Mucosa of descending colon (tissue), 3 donors: ENCODE measurements at places on chromosomes 5 and 9.

DNA sequence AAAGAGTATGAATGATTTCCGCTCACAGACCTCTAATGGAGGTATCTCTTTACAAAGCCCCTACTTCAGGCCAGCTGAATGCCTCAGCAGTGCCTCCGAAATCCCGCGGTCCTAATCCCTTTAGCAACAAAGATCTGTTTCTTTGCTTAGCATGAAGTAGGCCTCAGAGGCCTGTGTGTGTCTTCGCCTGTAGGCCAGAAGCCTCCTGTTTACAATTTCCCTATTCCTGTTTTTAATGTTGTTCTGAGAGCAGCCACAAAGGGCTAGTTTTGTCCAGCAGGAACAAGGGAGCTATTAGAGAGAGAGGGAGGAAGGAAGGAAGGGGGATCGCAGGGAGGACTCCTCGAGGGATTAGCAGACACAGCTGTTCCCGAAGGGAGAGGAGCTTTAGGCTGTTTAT, 166.4 kb upstream of the SPRY4 start:
- no peak for DNase-seq

DNA sequence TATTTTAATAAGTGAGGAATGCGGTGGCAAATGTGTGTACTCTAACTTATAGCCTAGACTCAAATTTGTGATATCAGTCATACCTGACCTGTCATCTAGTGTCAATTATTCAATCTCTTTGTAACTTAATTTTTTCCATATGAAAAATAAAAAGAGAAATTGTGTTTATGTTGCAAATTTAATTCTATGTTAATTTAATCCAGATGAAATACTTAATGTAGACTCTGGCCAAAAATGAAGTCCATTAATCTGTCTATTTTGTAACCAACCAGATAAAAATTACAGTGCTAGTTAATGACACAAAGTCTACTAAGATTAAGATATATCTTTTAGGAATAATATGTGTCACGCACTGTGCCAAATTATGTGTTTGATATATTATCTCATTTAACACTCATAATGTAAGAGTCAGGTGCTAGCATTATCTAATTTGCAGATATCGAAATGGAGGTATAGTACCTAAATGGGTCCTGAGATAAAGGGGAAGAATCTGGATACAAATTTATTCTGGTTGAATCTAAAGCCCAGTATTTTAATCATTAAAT, 712.1 kb downstream of the KCTD16 start:
- no peak for DNase-seq

GRCh38 chr5:139565411-139566305, 4.5 kb downstream of the UBE2D2 start:
- no peak for DNase-seq

DNA sequence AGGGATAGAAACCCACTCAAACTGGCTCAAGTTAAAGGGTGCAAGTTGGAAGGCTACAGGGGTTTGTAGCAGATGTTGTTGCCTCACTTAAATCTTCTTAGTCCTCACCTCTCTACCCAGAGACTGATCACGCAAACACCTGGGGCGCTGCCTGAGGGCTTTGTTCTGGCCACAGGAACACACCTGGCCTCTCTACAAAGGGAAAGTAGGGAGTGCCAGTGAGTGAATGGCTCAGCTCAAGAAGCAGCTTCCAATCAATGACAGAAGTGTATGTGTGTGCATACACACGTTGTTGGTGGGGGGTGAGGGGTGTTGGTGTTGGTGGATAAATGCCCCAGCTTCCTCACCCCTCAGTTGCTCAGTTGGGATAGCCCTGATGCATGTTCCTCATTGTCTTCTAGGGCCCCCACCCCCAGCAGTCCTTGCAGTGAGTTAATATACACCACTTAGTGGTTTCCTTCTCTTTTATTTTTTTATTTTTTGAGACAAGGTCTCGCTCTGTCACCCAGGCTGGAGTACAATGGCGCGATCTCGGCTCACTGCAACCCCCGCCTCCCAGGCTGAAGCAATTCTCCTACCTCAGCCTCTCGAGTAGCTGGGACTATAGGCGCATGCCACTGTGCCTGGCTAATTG, 30.6 kb upstream of the CTNNA1 start:
- peak; percentile 6 for DNase-seq

DNA sequence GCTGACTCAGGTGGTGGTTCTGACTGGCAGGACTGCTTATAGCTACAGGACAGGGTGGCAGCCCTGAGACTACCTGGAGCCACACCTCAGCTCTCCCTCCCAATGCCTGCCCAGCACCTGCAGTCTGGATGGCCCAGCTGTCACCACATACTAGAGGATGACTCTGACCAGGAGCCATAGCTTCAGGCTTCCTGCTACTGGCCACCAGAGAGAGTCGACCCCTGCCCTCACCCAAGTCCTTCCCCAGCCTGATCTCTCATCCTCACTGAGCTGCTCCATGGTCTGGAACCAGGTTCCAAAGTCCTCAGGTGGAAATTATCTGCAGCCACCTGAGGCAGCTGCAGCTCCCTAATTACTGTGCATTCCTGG, 25.6 kb upstream of the TDRD7 start:
- peak; percentile 55 for DNase-seq

GRCh38 chr9:70143394-70144130, 99.9 kb downstream of the MAMDC2 start:
- no peak for DNase-seq

DNA sequence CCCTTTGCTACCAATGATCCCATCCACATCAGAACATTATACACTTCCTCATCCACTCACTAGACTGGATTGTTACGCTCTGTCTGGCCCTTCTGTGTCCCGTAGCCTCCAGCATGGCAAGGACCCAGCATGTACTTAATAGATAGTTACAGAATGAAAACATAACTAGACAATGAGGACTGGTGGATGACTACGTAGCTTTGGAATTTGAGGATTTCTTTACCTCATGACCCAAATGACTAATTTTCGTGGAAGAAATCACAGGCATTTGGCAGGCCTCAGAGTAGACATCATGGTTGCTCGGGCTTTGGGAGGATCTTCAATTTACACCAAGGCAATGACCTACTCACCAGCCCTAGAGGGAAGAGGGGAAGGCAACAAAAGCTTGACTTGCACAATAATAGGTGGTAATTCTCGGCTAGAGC, 299.8 kb downstream of the TLE1 start:
- peak; percentile 17 for DNase-seq

DNA sequence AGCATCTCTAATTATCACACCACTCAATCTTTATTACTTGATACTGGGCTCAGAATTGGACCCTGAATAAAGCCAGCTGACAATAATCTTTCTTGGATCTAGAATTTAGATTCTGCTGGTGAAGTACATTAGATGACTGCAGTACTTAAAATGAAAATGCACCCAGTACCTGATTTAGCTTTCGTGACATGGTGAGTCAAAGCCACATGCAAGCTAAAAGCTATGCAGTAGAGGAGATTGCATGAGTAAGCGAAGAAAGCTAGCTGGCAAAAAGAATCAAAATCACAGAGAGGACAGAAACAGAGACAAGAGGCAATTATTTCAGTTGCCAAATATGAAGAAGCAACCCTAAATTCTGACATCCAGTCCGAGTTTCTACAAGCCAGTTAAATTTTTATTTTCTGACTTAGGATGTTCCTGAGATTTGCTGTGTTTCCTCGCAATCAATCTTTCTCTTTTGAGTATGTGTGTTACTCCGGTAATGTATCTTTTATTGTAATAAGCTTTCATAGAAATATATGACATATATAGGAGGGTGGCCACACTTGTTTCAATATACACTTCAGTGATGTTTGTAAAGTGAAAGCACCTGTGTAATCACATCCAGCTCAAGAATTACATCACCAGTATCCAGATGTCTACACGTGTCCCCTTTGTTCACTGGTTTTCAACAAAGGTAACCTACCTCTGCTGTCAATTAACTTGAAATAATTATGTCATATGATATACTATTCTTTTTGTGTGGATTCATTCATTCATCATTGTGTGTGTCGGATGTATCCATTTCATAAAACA, 101.7 kb downstream of the CDH18 start:
- no peak for DNase-seq

- peak; percentile 81 for DNase-seq
These were observed 1.5 kb downstream of the NEK6 start for GRCh38 chr9:124259158-124259808.

- no peak for DNase-seq
These were observed 12.3 kb downstream of the RNU6ATAC start for GRCh38 chr9:134152022-134152448.

DNA sequence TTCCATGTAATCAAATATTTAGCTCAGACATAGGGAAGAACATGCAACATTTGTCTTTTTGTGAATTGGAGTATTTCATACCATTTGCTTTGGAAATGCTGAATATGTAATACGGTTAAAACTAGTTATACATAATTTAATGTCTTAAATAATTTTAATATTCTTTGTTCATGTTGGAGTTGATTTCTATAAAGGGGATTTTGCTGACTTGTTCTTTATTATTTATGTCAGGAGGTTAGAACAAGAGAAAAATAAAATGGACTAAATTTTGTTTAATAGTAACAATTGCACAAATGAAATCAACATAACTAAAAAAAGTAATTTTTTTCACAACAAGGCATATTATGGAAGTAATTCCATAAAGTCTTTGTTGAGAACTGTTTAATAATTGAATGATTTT, 170.0 kb upstream of the CDH18 start:
- no peak for DNase-seq

GRCh38 chr9:29348999-29349398, 1775.7 kb upstream of the C9orf72 start:
- DNase-seq, result no peak

GRCh38 chr9:115195912-115196311, 78.0 kb upstream of the TNC start:
- no peak for DNase-seq

- no peak for DNase-seq
These were observed 1625.5 kb upstream of the CDH6 start for GRCh38 chr5:29568028-29568427.

DNA sequence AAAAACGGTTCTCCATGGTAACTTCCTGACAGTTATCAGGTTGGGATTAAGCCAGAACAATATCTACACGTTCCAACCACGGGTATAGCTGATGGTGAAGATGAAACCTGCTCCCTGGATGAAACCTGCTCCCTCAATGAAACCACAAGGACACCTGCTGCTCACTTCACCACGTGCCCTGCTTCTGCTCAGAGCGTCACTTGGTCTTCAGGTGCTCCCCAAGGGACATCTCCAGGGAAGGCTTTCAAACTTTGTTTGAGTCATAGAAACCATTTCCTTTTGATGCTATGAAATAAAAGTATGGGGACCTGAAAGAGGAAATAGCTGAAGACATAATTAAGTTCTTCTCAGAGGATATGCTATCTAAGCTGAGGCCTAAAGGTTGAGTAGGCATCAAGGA, 242.4 kb downstream of the MED10 start:
- DNase-seq, result no peak

DNA sequence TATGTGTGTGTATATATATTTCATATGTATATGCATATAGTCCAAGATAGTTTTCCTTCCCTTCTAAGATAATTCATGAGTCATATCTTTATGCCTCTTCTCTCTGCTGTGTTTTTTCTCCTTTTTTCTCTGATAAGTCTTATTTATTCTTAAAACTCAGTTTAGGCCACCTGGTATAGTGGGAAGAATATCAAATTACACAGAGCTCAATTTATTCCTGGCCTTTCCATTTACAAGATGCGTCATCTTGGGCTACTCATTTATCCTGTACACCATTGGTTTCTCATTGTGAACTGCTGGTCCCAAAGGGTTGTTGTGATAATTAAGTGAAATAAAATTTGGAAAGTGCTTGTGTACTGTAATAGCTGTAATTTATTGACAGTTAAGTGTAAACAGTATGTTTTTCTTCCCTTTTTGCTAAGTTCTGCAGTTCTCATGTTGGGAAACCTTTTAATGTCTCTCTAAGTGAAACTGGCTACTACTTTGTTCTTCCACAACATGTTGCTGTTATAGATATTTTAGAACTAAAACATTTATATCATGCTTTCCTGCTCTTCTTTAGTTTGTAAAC, 19.4 kb downstream of the CCDC171 start:
- DNase-seq, result no peak

DNA sequence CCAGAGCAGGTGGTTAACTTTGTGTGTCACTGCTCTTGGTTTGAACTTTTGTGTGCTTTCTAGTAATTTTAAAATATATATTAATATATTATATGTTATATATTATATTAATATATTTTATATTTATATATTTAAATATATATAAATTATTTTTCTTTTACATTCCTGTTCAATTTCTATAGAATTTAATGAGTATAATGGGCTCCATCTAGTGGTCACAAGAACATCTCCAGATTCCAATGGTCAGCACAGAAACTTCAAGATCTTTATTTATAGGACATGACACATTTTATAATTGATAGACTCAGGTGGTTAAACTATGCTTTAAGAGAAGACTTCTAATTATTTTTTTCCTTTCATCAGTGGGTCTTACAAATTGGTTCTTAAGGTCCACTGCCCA, 39.1 kb downstream of the COL23A1 start:
- no peak for DNase-seq

DNA sequence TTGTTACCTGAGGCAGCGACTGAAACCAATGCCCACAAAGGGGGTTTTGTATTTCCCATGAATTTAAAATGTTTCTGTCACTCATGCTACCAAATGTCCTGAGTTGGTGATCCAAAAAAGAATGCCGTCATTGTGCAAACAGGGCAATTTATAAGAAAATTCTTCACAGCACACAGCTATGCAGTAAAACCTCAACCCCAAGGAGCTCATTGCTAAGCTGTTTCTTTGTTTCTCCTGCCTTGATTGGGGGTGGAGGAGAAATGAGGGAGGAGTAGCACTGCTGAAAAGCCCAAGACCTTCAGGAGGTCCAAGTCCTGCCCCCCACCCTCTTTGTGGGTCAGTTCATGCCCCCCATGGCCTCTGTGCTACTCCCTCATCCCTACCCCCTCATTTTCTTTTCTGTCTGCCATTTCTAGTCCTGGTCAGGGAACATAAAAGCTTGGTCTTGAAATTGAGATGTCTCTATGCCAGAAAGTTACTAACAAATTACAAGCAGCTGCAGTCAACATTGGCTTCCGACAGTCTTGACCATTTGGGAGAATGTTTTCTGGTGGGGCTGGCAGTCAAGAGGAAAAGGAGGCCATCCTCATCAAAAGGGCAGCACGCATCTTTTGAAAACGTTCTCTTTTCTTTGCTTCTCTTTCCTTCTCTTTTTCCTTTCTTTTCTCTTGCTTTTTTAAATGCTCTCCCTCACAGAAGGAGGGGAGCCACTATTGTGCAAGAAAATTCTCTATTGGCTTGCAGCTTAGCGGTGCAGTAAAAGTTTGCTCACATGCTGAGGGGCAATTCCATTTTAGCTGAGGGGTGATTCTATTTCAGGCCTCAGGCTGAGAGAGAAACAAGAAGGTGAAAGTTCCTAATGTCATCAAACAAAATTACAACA, 133.3 kb downstream of the GCNT1 start:
- DNase-seq, result no peak

DNA sequence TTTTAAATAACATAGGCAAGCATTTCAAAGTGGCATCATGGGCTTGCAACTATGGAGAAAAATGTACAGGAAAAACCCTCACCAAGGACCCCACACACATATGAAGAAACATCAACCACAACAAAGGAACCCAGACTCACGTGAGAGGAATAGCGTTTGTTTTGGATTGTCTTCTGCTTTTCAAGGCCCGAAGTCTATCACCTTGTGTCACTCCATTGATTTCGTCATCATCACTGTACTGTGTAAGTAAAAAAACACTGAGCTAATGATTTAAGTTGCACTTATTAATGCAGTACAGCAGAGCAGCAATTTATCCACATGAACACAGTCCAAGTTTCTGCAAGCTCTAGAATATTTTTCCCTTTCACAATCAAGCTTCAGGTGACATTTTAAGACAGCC, 72.4 kb downstream of the HABP4 start:
- DNase-seq, result no peak
